Renal pelvis (tissue), 12 donors: ENCODE measurements at places on chromosomes 2 and 18. TPM values are rescaled to one million over a fixed set of nuclear protein-coding genes. Genes with fewer than 3 reads are reported as not detected.

GRCh38 chr18:57439609-57439968, 4.4 kb downstream of the ONECUT2 start:
- DNase-seq: no peak

- DNase-seq: no peak
Measured at GRCh38 chr2:72846171-72847095, 20.6 kb upstream of the EXOC6B start.

DNA sequence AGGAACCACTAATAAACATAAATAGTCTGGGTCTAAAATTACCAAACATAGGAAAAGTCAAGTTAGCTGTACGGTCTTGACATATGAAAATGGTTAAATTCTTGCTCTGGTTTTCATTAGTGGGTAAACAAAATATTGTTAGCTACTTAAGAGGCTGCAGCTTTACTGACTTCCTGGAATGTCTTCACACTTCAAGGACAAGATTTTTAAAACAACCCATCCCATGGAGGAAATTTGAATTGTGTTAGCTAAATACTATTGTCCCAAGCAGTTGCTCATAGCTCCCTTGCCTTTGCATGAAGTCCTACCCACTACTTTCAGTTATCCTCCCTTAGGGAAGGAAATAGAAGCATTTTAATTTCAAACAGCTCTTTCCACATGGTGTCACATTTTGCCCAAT, 128.5 kb downstream of the EPHA4 start:
- no peak for DNase-seq

DNA sequence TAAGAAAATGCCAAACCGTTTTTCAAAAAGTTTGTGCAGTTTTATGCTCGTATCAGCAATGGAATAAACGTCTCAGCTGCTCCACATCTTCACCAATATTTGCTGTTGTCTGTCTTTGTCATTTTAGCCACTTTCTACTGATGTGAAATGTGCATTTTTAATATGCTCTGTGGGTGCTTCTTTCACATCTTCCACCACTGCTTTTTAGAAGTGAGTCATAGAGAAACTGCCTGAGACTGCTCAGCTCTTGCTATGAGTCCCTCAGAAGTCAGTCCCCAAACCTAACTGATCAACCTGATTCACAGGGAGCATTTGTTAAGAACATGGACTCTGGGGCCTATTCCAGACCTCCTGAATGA, 41.0 kb upstream of the EPC2 start:
- no peak for DNase-seq

SLC5A7 gene
- polyA plus RNA-seq: 0.43 TPM

GRCh38 chr18:28065031-28065792, 111.7 kb downstream of the CDH2 start:
- DNase-seq: no peak

DNA sequence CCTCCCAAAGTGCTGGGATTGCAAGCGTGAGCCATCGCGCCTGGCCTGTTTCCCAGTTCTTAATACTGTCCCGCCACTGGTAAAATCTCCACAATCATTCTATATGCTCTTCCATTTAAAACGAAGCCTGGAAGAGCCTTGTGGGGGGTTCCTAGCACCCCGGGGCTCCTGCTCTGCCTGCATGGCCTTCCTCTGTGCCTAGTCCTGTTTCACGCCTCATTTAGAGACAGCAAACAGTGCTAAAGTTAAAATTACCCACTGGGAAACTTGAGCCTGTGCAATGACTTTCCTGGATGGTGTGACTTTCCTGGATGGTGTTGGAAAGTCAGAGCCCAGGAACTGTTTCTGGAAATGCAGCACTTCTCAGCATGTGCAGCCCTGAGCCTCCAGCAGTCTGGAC, 55.0 kb downstream of the INPP5D start:
- no peak for DNase-seq

GRCh38 chr18:21803495-21803894, 62.9 kb downstream of the MIB1 start:
- no peak for DNase-seq

TAF4B gene
- 5.5 TPM for polyA plus RNA-seq

- DNase-seq: no peak
Measured at GRCh38 chr2:161245261-161245553, 63.0 kb upstream of the PSMD14 start.

GRCh38 chr2:64859312-64860212, 129.6 kb upstream of the SLC1A4 start:
- peak; percentile 70 for DNase-seq

GRCh38 chr2:950080-950966, at the start of gene SNTG2:
SNTG2 (plus strand) TSS chr2:950849; CDS start chr2:950997, 148 bp downstream.
- no peak for DNase-seq

- DNase-seq: no peak
Measured at GRCh38 chr2:227411990-227412350, 24.2 kb upstream of the SCYGR1 start.

DNA sequence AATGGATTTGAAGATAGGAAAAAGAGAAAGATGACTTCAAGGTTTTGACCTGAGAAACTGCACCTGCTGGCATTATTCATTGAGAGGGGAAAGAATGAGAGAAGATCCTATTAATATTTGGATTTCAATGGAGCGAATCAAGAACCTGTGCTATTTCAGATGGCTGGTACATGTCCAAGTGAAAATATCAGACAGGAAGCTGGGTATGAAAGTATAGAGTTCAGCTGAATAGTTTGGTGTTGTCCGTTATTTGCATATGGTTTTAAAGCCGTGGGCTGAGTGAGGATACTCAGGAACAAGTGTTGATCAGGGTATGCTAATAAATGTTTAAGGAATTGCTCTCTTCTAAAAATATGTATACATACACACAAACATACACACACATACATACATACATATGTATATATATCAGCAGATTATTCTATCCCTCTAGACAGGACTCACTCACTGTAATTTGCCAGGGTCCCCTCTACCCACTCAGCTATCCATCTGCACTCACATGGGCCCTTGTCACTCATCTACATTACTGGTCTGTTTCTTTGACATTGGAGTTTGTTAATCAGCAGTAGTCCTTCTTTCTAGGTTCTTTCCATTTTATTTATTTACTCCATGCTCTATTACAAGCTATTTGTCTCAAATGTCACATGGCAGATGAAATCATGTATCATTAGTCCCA, 33.9 kb upstream of the IKZF2 start:
- DNase-seq: no peak

ATP6V1C2 gene
- polyA plus RNA-seq: 10.7 TPM

PSMA8 gene
- not detected for polyA plus RNA-seq

KCNG3 gene
- polyA plus RNA-seq: 0.75 TPM

DNA sequence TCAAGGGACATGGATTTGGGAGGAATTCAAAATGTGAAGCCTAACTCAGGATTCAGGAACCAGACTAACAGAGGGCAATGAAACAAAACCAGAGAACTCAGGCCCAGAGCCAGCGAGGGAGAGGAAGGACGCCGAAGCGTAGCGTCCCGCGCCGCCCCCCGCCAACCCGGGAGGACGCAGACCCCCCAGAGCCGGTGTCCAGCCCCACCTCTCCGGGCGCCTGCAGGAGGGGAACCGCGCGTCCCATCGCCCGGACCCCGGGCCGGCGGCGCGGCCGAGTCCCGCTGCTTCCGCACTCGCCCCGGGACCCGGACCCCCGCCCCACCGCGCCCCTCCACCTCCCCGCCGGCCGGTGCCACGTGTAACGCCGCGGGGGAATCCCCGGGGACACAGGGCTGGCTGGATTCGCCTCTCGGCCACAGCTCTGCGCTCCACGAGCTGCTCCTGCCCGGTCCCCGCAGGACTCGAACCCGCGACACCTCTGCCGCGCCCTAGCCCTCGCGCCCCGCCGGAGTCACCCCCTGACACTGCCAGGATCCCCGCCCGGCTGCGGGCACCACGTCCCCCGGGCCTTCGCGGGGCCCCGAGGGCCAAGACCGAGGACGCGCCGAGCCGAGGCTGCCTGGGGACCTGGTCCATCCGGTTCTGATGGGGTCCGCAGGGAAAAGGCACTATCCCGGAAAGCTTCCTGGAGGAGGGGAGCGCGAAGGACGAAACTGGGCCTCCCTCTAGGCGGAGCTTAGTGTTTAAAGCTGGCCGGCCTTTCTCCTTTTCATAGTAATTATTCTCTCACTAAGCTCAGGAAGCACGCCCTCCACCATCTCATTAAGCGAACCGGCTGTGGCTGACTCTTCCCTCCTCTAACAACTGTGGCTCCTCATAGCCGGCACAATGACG, 40.4 kb upstream of the FAM124B start:
- DNase-seq: peak; percentile 54

MAP3K2 gene
- 29.4 TPM for polyA plus RNA-seq

- no peak for DNase-seq
Measured at GRCh38 chr2:120607506-120607905, 128.2 kb upstream of the GLI2 start.

HMSD gene
- 1.1 TPM for polyA plus RNA-seq

DNA sequence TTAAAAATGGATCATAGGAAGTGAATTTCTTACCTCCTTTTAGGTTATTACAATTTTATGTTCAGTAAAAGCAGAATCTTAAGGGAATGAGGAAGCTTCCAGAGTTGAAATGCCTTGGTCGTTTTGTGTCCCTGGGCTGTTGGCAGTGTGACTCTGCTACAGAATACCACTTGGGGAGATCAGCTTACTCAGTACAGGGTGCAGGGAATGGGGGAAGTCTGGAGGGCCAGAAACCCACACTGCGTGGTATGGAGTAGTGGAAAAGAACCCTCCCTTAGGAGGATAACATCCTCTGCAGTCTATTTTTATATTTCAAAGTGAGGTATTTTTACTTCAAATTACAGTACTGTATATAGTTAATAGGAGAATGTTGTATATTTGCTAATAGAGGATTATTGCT, 51.1 kb downstream of the R3HDM1 start:
- DNase-seq: no peak

- no peak for DNase-seq
Measured at GRCh38 chr2:213281156-213281555, 3.1 kb upstream of the SPAG16 start.

DNA sequence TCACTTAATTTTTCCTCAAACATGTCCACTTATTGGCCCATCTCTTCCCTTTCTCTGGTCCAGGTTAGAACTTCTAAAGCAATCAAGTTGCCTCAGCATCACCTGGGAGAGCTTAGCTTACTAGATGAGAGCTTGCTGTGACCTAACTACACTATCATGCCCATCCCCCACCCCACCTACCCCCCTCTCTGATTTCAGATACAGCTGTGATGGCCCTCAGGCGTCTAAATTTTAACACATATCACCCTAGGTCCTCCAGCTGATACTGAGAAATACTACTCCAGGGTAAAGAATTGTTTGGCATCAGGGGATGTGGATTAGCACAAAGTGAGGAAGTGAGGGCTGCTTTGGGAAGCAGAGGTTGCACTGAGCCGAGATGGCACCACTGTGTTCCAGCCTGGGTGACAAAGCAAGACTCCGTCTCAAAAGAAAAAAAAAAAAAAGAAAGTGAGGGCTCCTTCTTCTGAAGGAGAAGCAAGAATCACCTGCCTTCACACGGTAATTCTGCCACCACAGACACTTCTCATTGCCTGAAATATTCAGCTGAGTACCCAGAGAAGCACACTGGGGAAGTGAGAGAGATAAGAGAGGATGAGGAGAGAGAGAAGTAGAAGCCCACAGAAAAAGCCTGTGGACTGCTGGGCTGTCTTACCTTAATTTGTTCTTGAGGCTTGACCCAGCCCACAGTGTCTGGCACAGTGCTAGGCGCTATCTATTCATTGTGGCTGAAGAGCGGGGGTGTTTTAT, 263.4 kb downstream of the ASXL3 start:
- no peak for DNase-seq

DNA sequence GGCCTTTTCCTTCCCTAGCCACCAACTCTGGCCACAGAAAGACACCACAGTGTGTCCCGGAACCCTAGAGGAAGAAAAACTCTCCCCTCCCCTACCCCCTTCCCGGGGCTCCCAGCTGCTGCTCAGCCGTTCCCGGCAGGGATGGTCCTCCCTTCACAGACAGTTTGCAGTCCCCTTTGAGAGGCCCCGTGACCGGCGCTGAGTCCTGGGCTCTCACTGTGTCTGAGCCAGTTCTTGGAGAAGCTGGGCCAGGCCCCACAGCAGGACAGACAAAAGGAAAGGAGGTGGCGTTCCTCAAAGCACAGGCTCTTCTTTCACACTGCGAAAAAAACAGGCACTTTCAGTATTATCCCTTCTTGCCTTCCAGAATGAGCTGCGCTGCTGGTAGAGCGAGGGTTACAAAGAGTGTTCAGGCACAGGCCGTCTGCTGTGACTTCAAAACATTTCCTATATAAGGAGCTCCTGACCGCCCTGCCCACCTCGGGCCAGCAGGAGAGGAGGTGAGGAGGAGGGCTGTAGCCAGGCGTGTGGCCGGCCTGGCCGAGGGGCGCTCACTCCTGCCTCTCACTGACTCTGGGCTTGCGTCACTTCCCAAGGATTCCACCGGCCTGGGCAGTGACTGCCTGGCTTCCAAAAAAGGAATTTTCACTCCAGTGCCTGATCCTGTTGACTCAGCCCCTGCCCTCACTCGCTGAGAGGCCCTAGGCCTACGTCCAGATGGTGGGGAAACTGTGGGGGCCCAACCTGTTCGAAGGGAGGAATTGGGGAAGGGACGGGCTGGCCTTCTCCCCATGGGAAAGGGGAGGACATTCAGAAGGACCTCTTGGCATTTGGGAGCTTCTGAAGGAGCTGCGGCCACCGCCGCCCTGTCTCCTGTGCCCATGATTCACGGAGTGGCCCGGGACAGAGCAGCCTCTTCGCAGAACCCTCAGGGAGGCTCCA, 24.9 kb downstream of the CIDEA start:
- DNase-seq: peak; percentile 68

DNA sequence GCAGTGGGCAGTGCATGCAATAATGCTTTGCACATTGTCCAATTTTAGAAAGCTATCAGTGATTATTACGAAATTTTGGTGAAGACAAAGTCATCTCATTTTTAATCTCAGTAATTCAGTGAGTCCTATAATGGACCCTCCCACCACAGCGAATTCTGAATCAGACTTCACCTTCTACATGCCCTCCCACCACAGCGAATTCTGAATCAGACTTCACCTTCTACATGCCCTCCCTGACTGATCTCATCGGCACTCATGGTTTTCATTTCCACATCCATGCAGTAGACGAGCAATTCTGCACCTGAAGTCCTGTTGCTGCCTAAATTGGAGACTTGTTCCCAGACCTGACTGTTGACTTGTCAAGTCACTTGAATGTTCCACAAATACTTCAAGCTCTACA, 522.3 kb downstream of the EIPR1 start:
- no peak for DNase-seq

GPR75 gene
- polyA plus RNA-seq: 4.8 TPM

- no peak for DNase-seq
Measured at GRCh38 chr18:56559044-56559443, 79.3 kb downstream of the TXNL1 start.

GRCh38 chr2:230575642-230576324, 136.9 kb upstream of the CAB39 start:
- no peak for DNase-seq

GRCh38 chr2:29374823-29375222, 259.6 kb downstream of the CLIP4 start:
- no peak for DNase-seq

- DNase-seq: no peak
Measured at GRCh38 chr2:132731441-132731840, 61.4 kb upstream of the LYPD1 start.

- DNase-seq: no peak
Measured at GRCh38 chr2:25409468-25409867, 67.7 kb upstream of the DNMT3A start.

REG3A gene
- polyA plus RNA-seq: not detected

GRCh38 chr2:37523814-37524362, 147.6 kb downstream of the CDC42EP3 start:
- DNase-seq: peak; percentile 43
